Activated CD4-positive, CD25-positive, alpha-beta regulatory T cell treated with anti-CD3 and anti-CD28 coated beads, Interleukin-2, amount 50 U/mL, for 72 hours (primary cell): ENCODE measurements at places on chromosomes 2 and 18.

DNA sequence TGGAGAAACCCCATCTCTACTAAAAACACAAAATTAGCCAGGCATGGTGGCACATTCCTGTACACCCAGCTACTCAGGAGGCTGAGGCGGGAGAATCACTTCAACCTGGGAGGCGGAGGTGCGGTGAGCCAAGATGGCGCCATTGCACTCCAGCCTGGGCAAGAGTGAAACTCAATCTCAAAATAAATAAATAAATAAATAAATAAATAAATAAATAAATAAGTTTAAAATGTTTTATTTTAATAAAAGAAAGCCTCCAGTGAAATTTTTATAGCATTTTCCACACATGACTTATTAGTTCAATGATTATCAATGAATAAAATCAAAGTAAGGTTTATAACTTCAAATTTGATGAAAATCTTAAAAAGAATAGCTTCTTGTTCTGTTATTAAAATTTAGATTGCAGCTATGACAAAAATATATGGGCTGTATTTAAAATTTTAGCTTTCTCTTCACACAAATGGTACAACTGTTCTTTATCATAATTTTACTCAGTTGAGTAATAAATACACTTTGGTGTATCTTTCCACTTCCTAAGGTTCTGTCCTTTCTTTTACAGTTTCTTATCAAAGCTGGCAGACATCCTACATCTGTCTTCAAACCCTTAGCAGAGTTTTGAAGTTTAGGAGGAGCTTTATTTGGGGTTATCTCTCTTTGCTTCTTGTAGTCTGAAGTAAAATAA, 78.4 kb upstream of the ZSWIM2 start:
- DNase-seq: no peak

- no peak for DNase-seq
Measured at GRCh38 chr18:60549338-60549960, 176.9 kb upstream of the MC4R start.

DNA sequence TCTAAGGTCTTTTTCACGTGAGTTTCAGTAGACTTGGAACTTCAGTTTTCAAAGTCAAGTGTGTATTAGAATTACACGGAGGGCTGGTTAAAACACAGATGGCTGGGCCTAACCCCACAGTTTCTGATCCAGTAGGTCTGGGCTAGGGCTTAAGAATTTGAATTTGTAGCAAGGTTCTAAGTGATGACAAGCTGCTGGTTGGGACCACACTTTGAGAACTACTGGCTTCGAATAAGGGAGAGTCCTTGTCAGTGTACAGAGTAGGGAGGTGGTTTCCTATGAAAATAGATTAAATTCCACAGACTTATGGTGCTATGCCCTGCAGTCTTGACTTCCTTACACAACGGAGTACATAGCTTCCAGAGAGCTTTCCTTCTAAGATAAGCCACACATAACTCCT, 4.5 kb downstream of the RHOB start:
- no peak for DNase-seq

DNA sequence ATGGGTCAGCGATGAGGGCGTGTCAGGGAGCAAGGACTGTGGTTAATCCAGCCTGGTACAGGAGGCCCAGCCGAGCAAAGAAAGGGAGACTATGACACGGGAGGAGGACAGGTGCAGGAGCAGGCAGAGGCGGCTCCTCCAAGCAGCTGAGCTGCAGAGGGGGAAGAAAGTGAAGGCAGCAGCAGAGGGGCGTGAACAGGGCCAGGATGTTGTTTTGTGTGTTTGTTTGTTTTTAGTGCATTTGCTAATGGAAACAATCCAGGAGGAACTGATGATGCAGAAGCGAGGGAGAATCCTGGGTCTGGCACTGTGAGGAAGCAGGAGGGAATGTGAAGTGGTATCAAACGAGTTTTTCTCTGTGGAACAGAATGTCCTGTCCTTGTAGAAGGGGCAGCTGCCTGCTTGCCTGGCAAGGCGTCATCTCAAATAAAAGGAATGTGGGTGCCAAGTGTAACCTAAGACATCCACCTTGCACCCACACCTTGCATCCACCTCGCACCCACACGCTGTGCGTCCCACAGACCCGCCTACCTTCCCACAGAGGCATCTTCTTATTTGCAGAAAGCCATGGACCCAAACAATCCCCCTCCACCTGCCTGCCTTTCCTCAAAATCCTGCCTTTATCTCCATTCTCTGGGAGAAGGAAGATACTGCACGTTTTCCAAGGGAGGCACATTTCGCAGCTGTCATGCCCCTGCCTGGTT, 134.8 kb downstream of the SH3BP4 start:
- DNase-seq: no peak

DNA sequence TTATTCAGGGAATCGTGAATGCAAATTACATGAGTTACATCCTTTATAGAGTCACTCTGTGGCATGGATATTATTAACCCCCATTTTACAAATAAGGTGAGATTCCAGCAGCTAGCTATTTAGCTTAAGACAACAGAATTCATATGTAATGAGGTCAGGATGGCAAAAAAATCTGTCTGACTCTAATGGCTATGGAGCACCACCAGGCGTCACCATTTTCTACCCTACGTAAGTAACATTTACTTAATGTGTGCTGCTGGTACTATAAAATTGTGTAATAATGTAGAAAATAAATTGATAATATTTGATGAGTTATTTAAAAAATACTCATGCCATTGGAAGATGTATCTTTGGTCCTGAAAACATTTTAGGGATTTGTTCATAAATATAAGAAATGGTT, 2040.1 kb upstream of the LRRTM1 start:
- DNase-seq: no peak

DNA sequence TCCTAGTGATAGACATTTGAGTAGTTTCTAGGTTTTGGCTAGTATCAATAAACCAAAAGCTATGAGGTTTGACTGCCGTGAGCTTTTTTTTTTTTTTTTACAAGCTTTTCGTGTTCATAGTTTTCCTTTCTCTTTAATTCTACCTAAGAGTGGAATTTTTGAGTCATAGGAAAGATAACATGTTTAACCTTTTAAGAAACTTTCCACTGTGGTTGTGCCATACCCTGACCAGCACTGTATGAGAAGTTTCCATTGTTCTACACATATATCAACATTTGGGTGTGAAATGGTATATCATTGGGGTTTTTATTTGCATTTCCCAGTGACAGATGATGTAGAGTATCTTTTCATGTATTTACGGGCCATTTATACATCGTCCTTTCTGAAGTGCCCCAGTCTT, 31.7 kb downstream of the UBE2F start:
- DNase-seq: no peak

DNA sequence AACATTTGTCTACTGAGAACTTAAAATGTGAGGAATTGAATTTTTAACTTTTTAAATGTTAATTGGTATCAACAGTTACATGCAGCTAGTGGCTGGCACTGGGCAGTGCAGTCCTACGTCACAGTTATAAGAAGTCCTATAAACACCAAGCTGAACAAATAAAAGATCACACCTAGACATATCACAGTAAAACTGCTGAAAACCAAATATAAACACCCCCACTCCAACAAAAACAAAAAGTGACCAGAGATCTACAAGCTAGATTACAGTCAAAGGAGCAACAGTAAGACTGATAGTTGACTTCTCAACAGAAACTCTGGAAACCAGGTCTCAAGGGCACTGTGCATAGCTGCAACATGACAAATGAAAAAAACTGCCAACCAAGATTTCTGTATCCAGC, 19.4 kb downstream of the TLK1 start:
- DNase-seq: no peak

DNA sequence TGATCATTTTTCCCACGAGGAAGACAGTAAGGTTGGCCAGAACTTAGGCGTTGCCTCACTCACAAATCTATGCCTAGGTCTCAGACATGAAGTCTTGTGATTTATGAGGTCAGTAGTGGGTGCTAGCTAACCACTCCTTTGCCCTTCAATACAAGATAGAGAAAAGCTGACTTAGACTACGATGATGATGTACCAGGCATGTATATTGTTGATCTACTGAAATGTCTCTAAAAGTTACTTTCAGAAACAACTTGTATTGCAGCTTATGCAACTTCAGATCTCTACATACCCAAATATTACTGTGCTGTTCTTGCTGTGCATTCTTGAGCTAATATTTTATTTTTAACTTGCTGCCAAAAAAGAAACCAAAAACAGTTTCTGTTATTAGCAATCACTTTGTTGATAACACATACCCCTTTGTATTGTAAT, 30.6 kb downstream of the MAPRE2 start:
- DNase-seq: no peak

- no peak for DNase-seq
Measured at GRCh38 chr2:132662732-132663131, 7.3 kb downstream of the LYPD1 start.

DNA sequence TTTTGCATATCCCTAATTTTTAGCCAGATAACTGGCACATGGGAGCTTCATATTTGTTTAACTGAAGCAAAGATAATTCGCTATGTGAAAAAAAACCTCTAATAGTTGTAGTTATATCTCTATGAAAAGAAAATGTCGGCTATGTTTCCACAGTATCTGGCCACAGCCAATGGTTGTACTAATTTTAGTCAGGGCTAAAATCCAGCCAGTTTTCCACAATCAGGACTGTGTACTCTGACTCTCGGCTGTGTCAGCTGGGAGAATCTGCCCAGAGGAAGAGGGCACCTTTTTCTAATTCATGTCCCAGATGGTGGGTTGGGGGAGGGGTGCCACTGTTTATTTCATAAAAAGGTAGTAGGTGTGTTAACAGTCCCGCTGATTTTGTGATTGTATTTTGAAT, 38.8 kb downstream of the STRADB start:
- DNase-seq: no peak

- DNase-seq: no peak
Measured at GRCh38 chr2:106299696-106300095, 105.6 kb upstream of the UXS1 start.

DNA sequence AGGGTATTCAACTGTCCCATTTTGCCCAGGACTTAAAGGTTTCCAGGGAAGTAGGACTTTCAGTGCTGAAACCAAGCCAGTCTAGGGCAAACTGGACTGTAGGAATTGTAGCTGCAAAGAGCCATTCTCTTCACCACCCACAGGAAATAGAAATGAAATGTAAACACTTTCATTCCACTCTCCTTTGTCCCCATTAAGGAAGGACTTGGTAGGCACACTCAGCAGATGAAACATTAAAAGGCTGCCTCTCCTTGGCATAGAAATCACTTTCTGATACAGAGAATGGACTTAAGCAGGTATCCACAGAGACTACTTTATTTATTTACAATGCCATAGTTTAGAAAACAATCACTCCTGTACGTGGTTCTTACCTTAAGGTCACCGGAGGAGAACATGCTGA, 102.9 kb upstream of the CCDC195 start:
- no peak for DNase-seq

DNA sequence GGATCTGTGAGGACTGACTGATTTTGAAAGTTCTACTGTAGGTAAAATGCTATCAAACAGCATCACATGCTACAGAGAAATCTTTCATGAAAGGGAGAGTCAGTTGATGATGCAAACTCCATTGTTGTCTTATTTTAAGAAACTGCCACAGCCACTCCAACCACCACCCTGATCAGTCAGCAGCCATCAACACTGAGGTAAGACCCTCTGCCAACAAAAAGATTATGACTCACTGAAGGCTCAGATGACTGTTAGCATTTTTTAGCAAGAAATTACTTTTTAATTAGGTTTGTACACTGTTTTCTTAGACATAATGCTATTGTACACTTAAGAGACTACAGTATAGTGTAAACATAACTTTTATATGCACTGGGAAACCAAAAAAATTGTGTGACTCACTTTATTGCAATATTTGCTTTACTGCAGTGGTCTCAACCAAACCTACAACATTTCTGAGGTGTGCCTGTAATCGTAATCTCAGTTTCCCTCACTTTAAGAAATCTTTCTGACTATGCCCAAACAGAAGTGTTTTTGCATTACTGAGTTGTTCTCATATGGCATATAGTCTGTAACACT, 42.8 kb downstream of the METTL8 start:
- DNase-seq: no peak

GRCh38 chr18:36454848-36455458, 157.4 kb downstream of the FHOD3 start:
- DNase-seq: no peak

DNA sequence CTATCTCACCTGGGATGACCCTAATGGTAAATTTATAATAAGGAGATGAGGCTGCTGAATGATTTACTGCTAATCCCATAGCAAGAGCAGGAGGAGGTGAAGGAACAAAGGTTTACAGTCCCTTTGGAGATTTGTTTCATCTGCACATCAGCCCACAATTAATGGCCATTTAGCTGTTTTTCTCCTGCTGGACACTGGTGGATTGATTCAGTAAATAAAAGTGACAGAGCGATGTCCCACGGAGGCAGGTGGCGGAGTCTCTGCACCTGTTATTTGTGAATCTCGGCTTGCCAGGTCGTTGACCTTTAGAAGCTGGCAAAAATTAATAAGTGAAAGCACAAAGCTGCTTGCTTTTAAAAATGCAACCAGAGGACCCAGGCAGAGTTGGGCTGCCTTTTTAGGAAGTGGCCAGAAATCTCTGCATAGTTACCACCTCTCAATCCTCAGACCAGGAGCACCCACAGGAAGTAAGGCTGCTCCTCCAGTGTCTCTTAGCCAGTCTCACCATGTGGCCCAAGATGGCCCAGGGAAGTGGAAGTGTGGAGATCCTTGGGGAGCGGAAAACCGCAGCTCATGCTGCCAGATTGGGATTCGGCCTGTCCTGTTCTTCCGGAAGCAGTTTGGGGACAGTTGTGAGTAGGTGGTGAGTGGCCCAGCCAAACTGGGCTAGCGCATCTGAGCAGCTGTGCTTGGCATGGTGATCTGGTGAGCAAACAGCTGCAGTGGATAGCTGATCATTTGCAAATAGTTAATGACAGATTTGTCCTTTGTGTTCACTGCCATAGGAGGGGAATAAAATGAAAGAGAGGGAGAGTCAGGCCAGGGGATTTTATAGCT, 1005.7 kb upstream of the PIK3C3 start:
- no peak for DNase-seq

GRCh38 chr2:167190053-167190452, 301.8 kb downstream of the XIRP2 start:
- DNase-seq: no peak

DNA sequence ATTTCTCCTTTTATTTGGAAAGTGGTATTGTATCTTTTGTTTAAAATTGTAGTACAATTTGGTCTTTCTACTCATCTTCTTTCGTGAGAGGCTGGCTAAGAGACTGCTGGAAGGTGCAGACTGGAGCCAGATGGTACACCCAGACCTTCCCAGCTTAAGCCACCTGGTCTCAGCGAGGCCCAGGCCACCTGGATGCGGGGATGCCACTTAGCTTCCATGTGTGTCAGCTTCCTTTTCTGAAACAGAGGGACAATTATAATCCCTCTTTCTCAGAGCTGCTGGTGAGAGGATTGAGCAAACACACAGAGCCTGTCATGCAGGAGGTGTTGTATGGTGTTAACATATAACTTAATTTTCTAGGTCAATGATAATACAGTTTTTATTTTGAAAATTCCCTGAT, 17.4 kb downstream of the FARP2 start:
- DNase-seq: no peak

GRCh38 chr18:57649556-57650500, 28.2 kb upstream of the NARS1 start:
- DNase-seq: no peak

DNA sequence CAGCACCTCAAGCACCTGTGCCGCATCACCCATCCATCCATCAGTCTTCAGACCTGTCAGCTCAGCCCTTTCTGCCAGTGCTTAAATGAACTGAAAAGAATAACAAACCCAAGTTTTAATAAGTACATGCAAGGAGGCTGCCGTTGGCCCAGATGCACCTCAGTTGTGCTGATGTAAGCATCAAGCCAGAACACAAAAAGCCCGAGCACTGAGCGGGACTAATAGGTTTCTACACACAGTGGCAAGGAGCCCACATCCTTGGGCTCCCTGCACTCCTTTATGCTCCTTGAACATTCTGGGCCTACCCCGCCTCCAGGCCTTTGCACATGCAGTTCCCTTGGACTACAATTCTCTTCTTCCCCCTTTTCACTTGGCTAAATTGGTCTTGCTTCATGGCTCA, 165.6 kb downstream of the ALK start:
- DNase-seq: no peak
